ELR (cell line): ENCODE measurements at places on chromosomes 13 and 19.

DNA sequence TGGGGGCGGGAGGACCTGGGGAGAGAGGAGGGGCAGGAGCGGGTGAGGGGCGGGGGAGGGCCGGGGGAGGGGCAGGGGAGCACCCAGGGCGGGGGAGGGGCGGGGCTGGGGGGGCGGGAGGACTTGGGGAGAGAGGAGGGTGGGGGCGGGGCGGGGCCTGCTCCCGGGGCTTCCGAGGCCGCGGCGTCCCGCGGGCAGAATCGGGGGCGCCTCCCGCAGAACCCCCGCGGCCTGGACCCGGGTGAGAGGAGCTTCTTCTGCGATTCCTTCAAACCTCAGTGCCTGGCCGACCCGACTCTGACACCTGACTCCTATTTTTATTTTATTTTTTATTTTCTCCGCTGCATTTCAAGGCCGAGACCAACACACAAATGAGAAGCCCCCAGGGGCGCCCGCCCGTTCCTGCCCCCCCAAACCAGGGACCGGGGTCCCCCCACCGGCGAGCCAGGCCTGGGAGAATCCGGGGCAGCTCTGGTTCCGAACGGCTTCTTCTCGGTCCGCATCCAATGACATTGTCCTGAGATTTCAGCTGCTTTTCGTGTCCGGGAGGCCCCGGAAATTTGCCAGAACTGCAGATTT lies 470 bp upstream of the GRTP1 start:
- DNase-seq: no peak

DNA sequence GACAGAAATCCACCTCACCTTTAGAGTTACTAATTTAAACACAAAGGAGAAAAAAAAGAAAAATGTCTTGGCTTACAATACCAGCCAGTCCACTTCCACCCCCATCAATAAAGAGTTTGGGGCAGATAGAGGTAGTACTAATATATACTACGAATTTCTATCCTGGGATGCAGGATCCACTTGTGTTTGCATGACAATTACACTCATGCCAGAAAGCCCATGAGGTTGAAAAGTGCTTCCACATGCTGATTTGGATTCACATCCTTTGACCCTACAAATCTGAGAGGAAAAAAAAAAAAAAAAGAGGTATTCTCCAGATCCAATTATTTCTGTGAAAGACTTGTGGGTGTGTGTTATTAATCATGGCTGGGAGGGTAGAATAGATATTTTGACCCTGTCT lies 335.2 kb downstream of the SLITRK1 start:
- no peak for DNase-seq

DNA sequence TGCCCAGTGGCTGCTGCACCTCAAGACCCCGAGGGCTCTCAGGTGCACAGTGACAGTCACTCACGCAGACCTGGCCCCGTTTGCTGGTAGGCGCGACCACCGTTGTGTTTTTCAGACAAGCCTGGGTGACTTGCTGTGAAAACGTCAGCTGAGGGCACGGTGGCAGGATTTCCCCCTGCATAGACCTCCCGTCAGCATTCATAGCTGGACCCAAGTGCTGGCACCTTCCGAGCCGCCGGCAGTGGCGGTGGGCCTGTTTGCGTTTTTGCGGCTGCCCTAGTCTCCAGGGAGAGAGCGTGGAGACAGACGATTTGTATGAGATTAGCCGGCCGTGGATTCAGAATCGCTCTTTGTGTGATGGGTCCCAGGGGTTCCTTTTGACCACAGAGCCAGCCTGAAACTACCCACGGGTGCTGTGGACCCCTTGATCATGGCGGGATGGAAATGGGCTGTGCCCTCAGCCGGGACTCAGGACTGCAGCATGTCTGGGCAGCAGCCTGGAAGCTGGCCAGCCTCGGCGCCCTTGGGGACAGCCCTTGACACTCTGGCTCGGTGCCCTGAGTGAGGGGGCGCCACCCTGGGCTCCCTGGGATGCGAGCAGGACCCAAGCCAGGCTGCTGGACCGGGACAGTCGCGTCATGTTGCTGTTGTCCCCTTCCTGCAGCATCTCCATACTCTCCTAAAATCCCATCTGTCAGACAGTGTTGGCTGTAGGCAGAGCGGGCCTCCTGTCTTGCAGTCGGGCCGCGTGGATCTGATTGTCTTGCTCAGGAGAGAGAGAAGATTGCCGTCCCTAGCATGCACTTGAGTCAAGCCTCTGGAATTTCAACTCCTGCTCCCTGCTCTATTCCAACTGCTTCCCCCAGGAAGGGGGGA lies 8.6 kb downstream of the KDM4B start:
- peak; percentile 95 for DNase-seq

GRCh38 chr13:23739596-23739995 lies 149.6 kb downstream of the MIPEP start:
- no peak for DNase-seq

DNA sequence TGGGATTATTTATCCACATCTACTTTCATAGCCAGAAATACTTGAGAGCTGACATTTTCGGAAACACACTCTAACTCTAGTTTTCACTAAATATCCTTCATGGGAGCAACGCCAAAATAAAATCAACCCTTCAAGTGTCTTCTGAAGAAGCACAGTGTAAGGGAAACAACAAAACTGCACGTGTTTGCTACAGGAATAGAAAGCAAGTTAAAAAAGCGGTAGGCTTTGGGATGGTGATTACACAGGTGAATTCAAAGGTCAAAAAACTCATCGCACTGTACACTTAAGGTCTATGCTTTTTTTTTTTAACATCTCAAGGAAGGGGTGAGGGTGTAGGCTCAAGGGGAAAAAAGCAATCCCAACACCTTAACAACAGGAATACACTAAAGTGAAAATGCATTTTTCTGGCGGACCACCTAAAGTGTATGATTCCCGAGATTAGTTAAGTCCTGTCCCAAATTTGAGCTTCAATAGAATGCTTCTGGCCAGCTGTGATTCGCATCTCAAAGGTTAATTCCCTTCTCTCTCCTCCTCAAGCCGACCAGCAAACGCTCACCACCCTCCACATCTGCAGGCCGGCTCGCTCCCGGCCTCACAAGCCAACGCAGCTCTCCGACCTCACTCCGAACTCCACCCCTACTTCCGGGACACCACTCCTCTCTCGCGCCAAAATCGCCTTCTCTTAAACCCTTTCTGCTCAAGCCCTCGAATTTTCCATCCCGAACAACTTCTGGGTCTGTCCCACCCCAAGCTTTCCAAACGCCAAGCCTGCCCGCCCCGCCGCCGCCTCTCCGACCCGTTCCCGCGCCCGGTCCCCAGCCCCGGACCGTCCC lies 1.1 kb downstream of the ARGLU1 start:
- peak; percentile 77 for DNase-seq

DNA sequence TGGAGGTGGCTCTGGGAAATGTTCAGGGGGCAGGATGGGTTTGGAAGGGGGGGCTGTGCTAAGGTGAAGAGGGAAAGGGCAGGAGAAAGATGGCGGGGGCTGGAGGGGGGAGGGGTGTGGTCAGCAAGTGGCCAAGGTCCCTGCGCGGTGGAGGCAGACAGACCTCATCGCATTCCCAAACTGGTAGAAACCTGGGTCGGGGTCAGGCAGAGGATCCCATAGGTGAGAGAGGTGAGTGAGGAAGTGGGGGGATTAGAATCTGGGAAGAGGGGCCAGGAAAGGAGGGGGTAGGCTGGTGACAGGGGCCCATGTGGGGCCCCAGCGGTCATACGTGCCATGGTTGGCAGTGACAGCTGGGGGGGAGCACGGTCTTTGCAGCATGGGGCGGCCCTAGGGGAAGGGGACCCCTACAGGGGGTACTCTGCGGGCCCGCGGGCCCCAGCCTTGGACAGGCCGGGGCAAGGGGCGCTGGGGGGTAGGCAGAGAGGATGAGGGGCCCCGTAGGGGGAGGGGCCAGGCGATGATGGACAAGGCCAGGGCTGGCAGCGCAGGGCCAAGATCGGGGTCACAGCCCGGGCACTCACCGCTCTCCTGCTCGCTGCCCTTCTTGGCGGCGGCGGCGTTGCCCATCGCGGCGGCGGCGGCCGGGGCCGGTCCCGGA lies 514 bp downstream of the PRKACA start:
- no peak for DNase-seq

GRCh38 chr13:83716121-83716520 lies 166.2 kb downstream of the SLITRK1 start:
- no peak for DNase-seq

GRCh38 chr13:114079601-114080536 lies 52.6 kb downstream of the RASA3 start:
- no peak for DNase-seq

DNA sequence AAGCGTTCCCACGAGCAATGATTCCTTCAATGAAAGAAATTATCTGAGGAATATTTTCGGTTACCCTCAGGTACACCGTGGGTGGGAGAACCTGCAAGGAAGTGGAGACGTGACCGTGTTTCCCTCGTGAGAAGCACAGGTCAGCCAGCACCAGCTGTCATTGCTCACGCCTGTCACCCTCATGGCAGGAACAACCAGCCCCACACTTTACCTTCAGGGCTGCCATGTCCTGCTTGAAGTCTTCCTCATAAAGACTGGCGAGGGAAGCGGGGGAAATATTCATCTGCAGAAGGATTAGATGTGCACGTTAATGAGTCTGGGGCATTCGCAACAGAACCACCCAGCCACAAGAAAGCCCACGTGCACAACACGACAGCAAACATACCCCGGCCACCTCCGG lies 18.2 kb downstream of the CARS2 start:
- no peak for DNase-seq

GRCh38 chr19:34172661-34173192 lies 423 bp downstream of the LSM14A start:
- no peak for DNase-seq

GRCh38 chr13:113374511-113375175 lies 10.7 kb upstream of the GRTP1 start:
- DNase-seq: no peak

GRCh38 chr13:27644302-27644701 lies 22.6 kb downstream of the POLR1D start:
- DNase-seq: peak; percentile 51

- peak; percentile 56 for DNase-seq
Observed at GRCh38 chr13:99356262-99357091, 49.3 kb upstream of the GPR183 start.

GRCh38 chr13:52838433-52839107 lies 9.9 kb downstream of the PCDH8 start:
- no peak for DNase-seq

- DNase-seq: no peak
Observed at GRCh38 chr13:65275838-65276630, 1954.1 kb downstream of the PCDH9 start.

DNA sequence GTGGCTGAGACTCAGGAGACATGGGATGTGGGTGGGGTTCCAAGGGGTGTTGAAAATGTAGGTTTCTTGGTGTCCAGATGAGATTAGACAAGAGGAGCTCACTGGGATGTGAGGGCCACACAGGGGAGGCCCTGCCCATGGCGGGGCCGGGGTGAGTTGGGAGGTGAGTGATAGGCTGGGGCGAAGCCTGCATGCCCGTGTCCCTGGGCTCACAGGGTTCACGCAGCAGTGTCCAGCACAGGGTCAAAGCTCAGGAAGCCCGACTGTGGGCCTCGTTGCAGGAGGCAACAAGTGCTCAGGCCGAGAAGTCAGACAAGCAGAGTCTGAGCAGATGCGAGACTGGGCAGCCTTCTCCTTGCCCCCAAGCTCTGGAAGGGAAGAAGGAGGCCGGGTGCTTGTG lies 27.2 kb downstream of the CCDC8 start:
- DNase-seq: no peak

DNA sequence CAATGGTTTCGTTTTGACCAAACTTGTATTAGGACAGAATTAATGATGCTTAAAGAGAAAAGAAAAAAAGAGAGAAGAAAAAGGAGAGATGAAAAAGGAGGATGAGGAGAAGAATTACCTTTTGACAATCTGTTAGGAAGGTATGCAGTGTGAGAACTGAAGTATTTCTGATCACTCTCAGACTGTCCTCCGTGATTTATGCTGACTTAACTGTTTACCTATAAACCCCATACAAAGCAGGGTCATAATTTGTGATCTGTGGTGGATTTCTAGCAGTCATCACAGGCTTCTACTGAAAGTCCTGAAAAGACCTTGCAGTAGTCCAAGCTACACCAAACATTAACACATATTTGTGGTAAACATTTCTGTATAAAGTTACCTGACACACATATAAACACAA lies 93.9 kb downstream of the PCDH17 start:
- DNase-seq: no peak

- DNase-seq: peak; percentile 16
Observed at GRCh38 chr13:110771194-110771593, 57.7 kb downstream of the ING1 start.

DNA sequence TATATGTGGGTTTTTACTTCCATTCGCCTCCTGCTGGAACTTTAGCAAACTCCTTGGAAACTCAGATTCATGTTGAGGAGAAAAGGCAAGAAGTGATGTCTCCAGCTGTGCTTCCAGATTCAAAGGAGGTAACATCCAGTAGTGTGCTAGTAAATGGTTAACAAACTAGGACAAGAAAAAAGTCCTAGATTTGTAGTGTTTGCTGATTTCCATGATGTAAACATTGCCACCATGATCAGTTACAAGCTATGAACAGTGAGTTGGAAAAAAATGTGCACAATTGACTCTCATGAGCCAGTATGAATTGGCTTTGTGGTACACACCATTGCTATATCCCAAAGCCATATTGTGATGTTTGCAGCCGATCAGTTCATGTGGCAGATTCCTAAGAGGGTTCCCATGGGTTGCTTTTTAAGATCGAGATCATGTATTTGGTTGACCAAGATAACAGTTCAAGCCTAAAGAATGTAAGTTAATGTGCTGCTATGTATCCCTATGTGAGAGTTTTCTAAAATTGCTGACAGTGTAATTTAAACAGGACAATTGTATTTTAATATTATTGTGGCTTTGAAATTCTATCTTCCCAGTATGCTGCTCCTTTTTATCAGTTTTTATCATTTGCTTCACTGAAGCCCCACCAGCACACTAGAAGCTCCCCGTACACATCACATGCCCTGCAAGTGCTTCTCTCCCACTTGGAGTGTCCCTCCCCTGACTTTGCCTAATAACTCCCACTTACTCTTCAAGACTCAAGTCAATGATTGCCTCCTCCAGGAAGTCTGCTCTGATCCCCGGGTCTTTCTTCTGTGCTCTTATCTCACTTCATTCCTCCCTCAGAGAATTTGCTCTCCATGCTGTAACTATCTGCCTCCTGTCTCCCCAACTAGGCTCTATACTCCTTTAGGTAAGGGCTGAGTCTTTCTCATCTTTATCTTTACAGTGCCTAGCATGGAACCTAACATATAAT lies 148.3 kb downstream of the RGCC start:
- DNase-seq: no peak
